ENCODE measurements at places on chromosomes 13 and 19.

DNA sequence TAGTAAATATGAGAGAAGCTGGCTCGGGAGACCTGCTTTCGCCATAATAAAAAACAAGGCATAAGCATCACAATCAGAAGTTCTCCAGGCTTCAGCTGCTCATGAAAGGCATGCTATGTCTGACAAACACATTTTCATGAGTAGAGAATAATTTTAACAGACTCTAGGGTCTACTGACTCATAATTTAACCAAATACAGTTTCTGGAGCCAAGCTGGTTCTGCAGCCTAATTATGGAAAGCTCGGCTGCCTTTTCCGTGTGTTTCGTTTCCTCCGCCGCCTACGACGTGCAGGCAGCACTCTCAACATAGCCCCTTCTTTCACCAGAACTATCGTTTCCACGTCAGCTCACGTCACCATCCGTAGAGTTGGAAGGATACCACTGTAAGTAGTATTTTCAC, 5.7 kb downstream of the MCF2L start:
- DNase-seq = no peak

GRCh38 chr19:2574971-2575630, 99.2 kb downstream of the GADD45B start:
- no peak for DNase-seq

- DNase-seq = peak; percentile 34
Measured at GRCh38 chr13:24254146-24254841, 55.1 kb upstream of the C1QTNF9 start.

DNA sequence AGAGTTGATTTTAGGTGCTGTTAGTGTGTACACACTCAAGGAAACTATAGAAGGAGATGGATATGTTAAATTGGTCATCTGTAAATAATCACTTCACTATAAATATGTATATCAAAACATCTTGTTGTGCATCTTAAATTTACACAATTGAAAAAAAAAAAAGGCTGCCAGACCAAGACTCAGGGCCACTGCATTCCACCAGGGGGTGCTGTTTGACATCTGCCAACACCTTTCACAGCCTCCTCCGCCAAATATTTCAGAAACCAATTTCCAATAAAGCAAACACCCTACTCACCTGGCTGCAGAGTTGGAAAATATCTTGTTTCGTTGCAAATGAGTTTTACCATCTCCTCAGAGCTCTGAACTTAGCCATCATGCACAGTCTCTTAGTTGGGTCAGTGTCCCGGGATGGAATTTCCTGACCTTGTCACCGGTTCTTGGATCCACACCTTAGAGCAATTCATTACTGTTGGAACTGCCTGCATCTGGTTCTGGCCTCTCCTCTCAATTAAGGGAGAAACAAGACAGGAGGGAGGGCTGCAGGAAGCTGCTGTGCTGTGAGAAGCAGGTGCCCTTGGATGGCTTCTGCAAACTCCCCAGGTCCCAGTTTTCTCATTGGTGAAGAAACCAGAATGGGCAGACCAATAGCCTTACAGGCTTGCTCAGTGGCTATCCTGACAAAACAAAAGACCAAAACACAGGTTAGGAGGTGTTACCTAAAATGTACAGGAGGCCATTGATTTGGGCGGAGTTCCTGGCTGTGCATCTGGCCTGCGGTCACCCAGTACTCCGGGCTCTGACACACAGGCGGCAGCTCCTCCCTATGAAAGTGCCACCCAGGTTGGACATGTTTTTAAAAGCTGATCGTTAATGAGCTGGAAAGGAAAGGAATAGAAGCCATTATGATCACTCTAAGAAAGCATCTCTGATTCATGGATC, 746.6 kb downstream of the UQCRFS1 start:
- DNase-seq = peak; percentile 54

- no peak for DNase-seq
Measured at GRCh38 chr19:53980539-53981375, 10.7 kb upstream of the CACNG6 start.

DNA sequence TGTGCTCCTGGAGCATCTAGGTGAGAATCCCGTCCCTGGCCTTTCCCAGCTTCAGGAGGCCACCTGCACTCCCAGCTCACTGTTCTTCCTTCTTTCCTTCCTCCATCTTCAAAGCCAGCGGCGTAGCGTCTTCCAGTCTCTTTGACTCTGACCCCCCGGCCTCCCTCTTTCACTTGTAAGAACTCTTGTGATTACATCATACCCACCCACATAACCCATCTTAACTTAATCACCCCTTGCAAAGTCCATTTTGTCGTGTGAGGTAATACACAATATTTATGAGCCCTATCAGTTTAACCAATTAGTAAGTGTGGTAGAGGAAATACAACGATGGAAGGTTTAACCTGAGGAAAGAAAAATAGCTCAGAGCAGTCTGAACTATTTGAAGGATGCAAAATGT, 4.6 kb upstream of the CDC16 start:
- DNase-seq = no peak

GRCh38 chr13:39712626-39713025, 57.2 kb downstream of the COG6 start:
- DNase-seq = no peak

DNA sequence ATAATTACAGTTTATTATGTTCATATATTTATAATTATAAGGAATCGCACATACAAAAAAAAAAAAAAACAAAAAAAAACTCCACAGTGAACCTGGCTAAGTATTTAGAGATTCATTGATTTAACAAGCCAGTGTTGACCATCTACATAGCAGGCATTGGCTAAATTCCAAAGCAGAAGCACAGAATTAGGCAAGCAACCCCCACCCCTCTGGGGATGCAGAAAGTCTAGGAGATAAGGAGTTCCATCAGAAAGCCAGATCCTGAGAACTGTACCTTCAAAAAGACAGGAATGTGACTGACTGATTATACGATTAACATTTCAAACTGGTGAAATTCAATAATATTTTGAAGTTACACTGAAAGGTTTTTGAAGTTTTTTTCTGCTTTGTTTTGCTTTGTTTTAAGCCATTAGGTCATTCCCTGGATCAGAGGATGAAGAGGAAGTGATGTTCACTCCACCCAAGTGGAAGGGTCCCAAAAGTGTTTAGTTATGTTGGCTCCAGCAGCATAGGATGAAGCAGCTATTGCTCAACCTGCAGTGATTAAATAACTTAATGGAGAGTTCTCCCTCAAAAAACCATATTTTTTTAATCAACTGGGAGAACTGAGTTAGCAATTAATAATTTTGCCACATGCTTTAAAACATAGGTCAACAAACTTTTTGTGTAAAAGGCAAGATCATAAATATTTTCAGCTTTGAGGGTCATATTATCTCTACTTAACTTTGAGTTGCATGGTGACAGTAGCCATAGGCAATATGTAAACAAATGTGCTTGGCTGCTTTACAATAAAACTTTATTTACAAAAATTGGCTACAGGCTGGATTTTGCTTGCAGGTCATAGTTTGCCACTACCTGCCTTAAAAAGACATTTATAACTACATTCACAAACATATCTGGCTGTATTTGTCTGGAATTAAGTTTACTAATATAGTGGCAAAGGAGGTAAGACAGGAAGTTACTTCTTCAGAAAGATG, 49.6 kb downstream of the DOCK9 start:
- DNase-seq = no peak

- no peak for DNase-seq
Measured at GRCh38 chr13:23159205-23159759, 21.5 kb upstream of the SGCG start.

GRCh38 chr19:51010066-51010795, 8.8 kb upstream of the KLK8 start:
- DNase-seq = no peak

GRCh38 chr13:44764302-44764692, 188.2 kb upstream of the TSC22D1 start:
- no peak for DNase-seq

DNA sequence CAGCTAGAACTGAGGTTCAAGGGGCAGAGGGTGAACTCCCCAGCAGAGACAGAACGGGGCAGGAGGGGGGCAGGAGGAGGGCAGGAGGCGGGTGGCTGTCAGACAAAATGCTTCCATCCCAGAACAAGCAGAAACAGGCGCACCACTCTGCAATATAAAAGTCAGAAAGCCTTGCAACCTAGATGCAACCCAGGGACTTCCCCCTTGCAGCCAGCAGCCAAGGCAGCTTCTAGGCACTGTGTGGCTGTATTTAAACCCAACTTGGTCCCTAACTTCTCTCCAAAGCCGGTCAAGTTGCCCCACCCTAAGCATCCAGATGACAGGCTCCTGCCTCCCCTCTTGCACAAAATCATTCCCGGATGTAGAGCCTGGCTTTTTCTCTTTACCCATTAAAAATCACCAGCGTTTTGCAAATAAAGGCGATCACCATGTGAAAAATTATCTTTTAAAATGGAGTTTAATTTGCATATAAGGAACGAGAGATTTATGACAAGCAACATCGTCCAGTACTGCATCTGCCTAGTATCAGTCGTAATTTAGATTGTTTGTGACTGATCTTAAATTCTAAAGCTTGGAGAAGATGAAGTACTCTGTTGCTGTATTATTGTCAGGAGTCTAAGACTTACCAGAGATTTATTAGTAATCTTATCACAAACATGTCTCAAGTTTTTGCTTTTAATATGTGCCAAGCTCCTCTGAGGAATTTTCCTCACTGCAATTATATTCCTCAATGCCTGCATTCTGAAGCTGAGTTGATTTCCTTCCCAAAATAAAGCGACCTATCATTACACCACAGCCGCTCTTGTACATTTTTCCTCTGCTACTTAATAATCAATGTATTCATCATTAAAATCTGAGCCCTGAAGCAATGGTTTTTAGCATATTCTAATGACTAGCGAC, 307.1 kb upstream of the ZNF507 start:
- no peak for DNase-seq

- DNase-seq = no peak
Measured at GRCh38 chr19:8028951-8029491, 23.5 kb upstream of the CCL25 start.

DNA sequence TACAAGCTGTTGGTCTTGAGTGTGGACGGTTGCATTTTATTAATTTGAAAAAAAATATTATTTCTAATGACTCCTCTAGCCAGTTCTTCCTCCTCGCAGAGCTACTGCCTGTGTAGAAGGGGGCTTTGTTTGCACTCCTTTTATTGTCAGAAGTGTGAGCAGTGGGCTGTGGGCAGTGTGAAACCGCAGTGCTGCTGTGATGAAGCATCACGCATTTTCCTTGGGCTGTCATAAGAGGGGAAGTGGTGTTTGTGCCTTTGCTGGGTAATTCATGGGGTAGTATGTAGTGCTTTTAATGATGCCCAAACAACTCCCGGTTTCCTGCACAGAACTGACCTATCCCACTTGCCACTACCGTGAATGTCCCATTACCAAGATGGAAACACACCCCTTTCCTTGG, 357.3 kb downstream of the ZNF536 start:
- no peak for DNase-seq

- peak; percentile 71 for DNase-seq
Measured at GRCh38 chr19:3210347-3211017, 14.0 kb upstream of the CELF5 start.

DNA sequence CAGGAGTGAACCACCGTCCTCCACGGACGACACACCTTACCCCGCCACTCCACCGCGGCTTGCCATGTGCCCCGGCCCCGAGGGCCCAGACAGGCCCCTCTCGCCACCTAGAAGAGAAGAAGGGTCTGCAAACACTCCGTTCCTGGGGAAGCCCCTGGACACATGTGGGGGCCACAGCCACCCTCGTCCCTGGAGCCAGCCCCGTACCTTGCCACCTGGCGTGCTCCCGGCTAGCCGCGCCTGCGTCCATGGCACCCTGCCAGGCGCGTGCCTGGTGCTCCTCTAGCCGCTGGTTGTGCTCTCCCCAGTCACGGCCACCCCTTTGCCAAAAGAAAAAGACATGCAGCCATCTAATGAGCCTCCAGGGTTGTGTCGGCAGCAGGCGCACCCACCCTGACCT, 19.9 kb upstream of the TINCR start:
- DNase-seq = no peak

- DNase-seq = no peak
Measured at GRCh38 chr19:42411581-42412178, 15.5 kb downstream of the LIPE start.

DNA sequence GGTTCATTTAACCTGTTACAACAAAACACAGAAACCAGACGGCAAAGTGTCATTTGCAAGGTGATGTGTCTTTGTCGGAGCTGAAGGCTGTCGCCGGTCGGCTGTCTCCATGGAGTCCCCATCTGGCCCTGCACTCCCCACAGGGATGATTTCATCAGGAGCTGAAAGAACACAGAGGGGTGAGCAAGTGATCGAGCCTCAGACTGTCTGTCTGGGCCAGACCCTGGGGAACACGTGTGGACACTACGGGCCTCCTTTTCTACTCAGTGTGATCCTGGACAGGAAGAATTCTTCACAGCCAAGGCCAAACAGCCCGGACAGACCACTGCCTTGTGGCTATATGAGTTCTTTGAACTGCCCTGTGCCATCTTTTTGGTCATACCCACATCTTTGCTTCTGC, 85.1 kb downstream of the RNASEH2B start:
- DNase-seq = no peak

GRCh38 chr19:29172302-29172701, 40.6 kb downstream of the UQCRFS1 start:
- no peak for DNase-seq

- DNase-seq = no peak
Measured at GRCh38 chr19:18682807-18683108, 722 bp upstream of the CRTC1 start.

DNA sequence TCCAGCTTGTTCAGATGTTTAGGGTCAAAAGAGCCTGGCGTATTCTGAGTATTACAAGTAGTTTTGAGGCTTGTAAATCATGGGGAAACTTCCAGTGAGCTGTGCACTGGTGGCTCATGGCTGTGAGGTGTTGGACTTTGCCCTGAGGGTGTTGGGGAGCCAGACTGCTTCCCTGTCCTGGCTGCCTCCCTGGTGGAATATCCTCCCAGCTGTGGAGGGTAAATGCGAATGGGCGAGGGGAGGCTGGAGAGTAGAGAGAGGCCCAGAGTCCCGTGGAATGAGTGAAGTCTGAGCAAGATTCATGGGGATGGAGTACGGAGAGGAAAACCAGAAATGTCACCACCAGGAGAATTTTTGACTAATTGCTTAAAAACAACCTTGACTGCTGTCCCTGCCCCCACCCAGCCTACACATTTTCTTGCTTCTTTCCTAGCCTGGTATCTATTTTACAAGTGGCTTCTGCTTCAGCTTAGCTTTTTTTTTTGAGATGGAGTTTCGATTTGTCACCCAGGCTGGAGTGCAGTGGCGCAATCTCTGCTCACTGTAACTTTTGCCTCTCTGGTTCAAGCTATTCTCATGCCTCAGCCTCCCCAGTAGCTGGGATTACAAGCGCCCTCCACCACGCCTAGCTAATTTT, 3.7 kb downstream of the SNRPA start:
- no peak for DNase-seq

- no peak for DNase-seq
Measured at GRCh38 chr19:5234412-5234811, 106.2 kb downstream of the PTPRS start.
